M059J (cell line): ENCODE measurements at places on chromosomes 2 and 18. TPM values are rescaled to one million over a fixed set of nuclear protein-coding genes. Genes with fewer than 3 reads are reported as not detected.
A peak's percentile ranks its signal among the peaks of the same experiment; 100 is the strongest.

DNA sequence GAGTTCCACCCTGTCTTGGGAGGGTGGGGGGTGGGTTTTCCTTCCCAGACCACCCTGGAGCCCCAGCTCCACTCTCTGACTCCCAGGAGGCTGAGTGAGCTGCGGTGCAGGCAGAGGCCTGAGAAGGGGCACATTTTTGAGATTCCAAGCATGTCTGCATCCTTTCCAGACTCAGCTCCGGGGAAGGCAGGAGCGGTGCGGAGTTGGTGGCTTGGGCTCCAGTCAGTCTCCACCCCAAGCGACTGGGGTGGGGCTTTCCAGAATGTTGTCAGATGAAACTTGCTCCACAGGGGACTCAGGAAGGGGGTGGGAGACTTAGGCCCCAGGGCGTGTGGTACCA, 44.2 kb upstream of the HS6ST1 start:
- DNase-seq, result peak; percentile 77

- peak; percentile 72 for DNase-seq
Measured at GRCh38 chr2:6866275-6866671, 566 bp upstream of the CMPK2 start.

SNTG2 gene
- total RNA-seq, result not detected in 2 replicates

GAD1 gene
- total RNA-seq, result 3.0 and 3.6 TPM in 2 replicates

DNA sequence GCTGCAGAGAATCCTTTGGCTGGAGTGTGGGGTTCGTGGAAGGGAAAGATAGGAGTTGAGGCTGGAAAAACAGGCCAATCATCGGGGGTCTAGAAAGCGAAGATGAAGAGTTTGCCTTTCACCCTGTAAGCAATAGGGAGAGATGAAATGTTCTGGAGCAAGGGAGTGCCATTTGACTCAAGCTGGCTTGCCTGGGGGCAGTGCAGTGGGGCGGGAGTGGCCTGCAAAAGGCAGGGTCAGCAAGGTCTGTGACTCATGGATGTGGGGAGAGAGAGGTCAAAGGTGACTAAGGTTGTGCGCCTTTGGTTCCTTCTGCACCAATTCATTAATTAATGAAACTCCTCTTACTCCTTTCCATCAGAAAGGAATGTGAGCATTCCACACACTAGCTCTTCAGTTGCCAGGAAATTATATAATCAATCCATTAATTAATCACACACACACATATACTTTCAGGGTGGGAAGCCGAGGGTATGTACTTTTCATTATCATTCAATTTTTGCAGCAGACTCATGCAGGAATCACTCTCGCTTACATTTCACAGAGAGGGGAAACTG, 227.6 kb downstream of the MYCN start:
- DNase-seq, result no peak

GRCh38 chr2:32671885-32672533, 44.2 kb downstream of the TTC27 start:
- no peak for DNase-seq

EVA1A gene
- 122 and 124 TPM in 2 replicates for total RNA-seq

- no peak for DNase-seq
Measured at GRCh38 chr2:196566961-196567666, 72.4 kb upstream of the CCDC150 start.

DNA sequence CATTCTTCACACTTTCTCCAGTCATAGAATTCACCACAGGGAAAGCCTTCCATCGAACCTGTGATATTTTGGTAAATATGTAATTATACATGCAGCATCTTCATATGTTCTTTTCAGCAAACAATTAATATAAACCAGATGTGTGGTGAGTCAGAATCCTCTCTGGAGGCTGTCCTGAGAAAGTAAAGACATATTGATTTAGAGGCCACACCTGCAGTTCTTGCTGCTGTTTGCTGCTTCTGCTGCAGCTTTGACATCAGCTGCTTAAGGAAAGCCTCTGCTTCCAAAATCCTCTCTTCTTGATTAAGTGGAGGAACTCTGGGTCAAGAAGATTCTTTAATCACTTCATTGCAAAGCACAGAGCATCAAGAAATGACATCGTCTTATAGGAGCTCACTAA, 568.8 kb upstream of the ZEB2 start:
- DNase-seq, result no peak

GRCh38 chr18:79069717-79070151, 540 bp downstream of the ATP9B start:
- no peak for DNase-seq
